ENCODE measurements at places on chromosomes 6 and 20. TPM values are rescaled to one million over a fixed set of nuclear protein-coding genes. Genes with fewer than 3 reads are reported as not detected.

The SLC17A9 gene
- 19.5 TPM for total RNA-seq

The GLO1 gene
- 237 TPM for total RNA-seq

The ERVFRD-1 gene
- total RNA-seq: not detected

The FOXO3 gene
- 16.8 TPM for total RNA-seq

The OR2H2 gene
- not detected for total RNA-seq

The FAM162B gene
- 0.23 TPM for total RNA-seq

The MBOAT1 gene
- 10.9 TPM for total RNA-seq

The HDGFL1 gene
- not detected for total RNA-seq
